ENCODE measurements at places on chromosomes 16 and 17.

GRCh38 chr16:89191901-89192185 is 8.5 kb downstream of the SLC22A31 start:
- DNase-seq, result no peak

GRCh38 chr17:54439816-54440215 is 460.8 kb upstream of the TOM1L1 start:
- no peak for DNase-seq

- no peak for DNase-seq
These were observed 117.2 kb downstream of the CYLD start for GRCh38 chr16:50858877-50859627.

- DNase-seq, result no peak
These were observed 19.5 kb upstream of the SCNN1B start for GRCh38 chr16:23282568-23282967.

DNA sequence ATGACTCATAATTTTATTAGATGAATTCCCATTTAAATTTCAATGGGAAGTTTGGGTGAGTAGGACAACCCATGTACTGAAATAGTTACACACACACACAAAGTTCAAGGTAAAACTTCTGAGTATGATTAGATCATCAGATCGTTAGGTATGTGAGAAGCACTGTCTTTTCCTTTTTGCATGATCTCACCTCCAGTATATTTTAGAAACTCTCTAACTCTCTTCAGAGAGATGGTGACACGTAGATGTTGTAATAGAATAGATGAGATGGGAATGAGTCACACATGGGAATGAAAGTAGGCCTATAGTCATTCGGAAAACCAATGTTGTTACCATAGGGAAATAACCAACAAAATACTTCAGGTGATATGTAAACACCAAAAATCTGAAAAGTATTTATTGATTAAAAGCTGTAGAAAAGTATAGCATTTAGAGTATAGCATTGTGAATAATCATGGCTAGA is 22.2 kb downstream of the KRT23 start:
- DNase-seq, result no peak

DNA sequence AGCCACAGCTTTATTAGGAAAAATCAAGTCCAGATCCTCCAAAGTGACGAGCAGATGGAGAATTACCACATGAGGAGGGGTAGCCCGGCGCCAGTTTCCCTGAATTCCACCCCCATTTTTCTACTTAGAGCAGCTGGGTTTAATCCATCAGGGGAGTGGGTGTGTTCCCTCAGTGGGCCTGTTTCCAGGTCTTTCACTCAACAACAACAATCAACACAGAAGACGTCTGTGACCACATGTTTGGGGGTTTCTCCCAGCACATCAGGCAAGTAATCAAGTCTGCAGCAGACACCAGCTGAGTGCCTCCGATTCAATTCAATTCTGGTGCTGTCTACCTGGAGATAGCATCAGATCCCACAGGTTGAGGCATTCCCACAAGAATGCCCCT is 6.8 kb downstream of the SLC6A2 start:
- no peak for DNase-seq

GRCh38 chr16:75529959-75530358 is 5.9 kb downstream of the CHST5 start:
- no peak for DNase-seq

DNA sequence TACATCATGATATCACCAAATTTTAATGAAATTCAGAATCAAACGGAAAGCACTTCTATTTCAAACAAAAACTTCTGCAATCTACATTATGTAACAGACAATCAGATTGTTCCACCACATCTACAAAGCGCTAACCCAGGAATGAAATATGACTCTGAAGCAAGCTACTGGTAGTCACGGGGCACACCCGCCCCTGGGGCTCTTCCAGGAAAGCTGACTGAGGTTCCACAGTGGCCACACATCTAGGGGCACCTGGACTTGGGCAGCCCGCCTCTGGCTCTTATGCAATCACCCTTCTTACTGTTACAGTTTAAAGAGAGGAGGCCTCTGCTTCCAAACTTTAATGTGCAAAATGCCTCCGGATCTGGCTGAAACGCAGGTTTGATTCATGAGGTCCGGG is 27.5 kb downstream of the ZCCHC14 start:
- DNase-seq, result peak; percentile 13

GRCh38 chr17:3859940-3860339 is 13.9 kb upstream of the NCBP3 start:
- no peak for DNase-seq

DNA sequence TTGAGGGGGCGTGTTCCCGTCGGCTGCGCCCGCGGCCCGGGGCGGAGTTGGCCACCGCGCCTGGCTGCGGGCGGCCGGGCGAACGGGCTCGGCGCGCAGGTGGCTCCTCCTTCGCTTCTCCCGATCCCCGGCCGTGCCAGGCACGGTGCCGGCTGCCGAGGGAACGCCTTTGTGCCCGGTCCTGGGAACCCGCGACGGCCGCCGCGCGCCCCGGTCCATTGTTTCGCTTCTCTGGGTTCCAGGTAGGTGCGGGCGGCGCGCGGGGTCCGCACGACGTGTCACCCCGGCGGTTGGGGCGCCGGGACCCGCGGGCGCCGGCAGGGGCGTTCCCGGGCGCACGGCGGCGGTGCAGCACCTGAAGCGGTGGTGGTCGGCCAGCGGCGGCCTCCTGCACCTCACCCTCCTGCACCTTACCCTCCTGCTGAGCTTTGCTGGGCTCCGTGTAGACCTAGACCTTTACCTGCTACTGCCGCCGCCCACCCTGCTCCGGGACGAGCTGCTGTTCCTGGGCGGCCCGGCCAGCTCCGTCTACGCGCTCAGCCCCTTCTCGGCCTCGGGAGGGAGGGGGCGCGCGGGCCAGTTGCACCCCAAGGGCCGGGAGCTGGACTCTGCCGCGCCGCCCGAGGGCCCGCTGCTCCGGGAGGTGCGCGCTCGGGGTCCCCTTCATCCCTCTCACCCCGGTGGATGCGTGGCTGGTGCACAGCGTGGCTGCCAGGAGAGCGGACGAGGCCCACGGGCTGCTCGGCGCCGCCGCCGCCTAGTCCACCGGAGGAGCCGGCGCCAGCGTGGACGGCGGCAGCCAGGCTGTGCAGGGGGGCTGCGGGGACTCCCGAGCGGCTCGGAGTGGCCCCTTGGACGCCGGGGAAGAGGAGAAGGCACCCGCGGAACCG is 99.9 kb downstream of the EFCAB13 start:
- DNase-seq, result no peak

DNA sequence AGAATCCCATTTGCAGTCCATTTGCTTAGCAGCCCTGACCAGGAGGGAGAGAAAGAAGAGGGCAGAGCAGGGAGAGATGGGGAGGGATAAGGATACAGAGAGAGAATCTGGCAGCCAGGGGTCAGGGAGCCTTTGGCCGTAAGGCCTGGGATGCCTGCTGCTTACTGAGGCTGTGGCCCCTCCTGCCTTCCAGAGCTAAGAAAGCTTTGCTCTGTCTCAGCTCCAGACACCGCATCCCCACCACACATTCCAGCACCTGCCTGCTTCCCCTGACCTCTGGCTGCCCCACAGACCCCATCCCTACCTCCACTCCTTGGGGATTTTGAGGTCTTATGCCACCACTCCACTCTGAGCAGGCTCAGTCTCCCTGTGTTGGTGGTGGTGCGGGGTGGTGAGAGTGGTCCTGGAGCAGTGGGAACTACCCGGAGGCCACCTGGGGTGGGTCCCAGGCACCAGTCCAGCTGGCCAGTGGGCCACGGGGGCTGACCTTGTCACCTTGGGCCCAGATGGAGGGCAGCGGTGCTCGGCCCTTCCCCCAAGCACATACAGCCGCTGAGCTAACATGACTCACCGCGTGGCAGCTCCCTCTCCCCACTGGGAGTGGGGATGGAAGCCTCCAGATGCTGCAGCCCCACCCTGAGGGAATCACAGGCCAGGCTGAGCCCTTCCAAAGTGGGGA is 58.3 kb downstream of the RAI1 start:
- no peak for DNase-seq

- DNase-seq, result no peak
These were observed 91.5 kb upstream of the COX10 start for GRCh38 chr17:13977837-13978236.

DNA sequence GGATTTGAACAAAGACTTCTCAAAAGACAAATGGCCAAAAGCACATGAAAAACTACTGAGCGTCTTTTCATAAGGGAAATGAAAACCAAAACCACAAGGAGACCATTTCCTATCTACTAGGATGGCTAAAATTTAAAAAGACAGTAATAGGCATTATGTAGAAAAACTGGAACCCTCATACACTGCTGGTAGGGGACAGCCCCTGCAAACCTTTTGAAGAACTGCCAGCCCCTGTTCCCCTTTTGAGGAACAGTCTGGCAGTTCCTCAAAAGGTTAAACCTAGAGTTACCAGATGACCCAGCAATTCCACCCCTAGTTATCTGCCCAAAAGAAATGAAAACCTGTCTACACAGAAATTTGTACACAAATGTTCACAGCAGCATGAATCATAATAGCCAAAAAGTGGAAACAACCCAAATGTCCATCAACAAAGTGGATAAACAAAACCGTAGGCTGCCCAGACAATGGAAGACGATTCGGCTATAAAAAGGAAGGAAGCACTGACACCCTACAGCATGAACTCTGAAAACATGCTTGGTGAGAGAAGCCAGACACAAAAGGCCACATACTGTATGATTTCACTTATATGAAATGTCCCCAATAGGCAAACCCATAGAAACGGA is 22.9 kb downstream of the CDIP1 start:
- DNase-seq, result peak; percentile 55

GRCh38 chr16:66961065-66961744 is at the start of gene CES3:
Gene CES3, plus strand, starts transcription at chr16:66961266. Its CDS starts 42 bp downstream, at chr16:66961308.
- peak; percentile 51 for DNase-seq

All from CD4-positive, alpha-beta T cell treated with Interleukin-1 beta for 1 hour (primary cell).